ENCODE measurements at places on chromosomes 5 and 9.

DNA sequence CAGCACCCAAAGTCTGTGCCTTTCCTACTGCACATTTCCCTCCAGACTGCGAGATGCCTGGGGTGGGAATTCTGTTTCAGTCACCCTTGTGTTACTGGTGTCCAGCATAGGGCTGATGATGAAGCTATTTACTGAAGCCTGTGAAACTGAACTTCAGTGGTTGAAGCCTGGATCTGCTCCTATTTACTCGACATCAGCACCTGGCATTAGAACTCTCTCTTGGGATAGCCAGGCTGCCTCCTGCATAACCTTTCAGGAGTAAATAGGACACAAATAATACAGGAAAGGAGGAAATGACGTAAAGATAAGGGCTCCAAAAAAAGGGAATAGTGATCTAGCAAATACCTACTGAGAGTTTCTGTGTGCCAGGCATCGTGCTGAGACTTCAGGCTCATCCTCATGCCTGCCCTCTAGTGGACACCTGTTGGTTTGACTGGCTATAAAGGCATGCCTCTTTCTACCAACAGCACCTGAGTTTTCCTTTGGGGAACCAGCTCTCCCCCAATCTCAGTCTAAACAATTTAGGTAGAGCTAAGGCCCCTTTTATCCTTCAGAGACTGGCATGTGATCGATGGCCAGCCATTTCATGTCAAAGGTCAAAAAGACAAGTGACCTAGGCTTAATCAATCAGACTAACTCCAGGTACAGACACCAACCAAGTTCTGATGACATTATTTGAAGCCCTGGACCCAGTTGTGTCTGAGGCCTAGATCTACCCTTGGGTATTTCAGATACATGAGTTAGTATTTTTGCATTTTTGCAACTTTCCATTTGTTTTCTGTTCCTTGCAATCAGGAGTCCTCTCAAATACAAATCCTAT lies 192.1 kb upstream of the TRIM32 start:
- DNase-seq: peak; percentile 5

DNA sequence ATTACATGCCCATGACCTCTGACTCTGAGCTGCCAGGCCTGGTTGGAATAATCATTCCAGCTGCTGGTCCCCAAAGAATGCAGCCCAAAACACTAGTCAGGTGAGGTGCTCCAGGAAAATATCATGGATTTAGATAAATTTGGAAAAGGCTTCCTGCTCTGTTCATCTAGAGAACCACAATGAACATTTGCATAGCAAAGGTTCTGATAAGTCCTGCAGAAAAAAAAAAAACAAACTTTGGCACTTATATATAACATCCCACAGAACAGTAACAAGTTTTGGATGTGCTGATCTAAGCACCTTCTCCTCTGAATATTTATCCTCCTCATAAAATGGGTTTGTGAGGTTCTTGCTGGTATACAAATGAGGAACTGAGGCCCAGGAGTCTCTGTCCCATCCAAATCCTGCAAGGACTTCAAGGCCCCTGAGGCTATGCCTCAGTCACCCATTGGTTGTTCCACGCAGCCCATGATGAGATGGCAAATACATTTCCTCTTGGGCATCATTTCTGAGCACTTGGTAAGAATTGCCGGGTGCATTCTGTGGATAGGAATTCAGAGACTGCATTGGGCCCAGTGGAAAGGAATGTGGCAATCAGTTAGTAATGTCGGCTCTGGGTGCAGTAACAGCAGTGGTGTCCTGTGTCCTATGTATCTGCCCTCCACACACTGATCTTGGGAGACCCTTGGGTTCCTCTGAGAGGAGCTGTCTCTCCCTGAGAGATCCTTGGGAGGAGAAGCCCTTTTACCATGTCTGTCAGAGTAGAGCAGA lies 73.4 kb upstream of the ASS1 start:
- DNase-seq: no peak

GRCh38 chr9:135565141-135565628 lies 3.6 kb downstream of the PAEP start:
- DNase-seq: no peak

- DNase-seq: no peak
Observed at GRCh38 chr5:82622205-82622604, 344.1 kb upstream of the RPS23 start.

- DNase-seq: no peak
Observed at GRCh38 chr5:53133020-53133419, 23.5 kb upstream of the MOCS2 start.

DNA sequence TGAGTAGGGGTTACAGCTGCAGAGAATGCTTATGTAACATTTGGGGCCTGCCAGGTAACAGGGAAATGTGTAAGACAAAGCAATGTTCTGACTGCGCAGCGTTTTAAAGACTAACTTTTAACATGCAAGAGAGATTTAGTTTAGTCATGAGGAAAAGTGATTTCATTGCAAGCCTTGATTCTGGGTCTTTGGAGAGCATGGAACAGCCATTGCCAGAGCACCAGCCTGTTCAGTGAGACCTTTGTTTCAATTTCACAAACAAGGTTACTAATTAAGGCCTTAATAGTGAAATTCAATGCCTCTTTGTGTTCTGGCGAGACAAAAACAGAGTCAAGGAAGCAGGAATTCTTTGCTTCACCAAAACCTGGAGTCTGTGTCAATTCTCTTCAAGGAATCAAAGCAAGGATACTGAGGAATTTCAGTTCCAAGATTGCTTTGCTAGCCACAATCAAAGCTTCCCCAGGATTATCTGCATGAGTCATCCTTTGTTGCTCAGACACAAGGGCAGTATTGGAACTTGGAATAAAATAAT lies 14.4 kb downstream of the CKMT2 start:
- DNase-seq: no peak

DNA sequence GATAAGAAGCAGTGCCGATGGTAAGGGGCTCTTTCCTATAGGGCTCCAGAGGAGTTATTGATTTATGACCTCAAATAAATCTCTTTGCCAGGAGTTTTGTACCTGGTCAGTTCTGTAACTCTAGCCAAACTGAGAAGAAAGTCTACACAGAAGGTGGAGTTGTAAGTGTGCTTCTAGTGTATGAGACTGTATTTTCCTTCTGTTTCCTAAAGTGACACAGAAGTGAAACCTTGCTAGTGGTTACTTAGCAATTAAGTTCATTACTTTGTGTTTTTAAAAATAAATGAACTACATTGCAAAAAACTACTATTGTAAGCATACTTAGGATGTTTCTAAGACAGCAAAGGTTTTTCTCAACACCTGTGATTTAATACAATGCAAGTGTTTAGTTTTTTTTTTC lies 48.7 kb upstream of the ACTBL2 start:
- DNase-seq: no peak

GRCh38 chr5:16784843-16785791 lies 151.0 kb downstream of the MYO10 start:
- no peak for DNase-seq

GRCh38 chr5:15827741-15828140 lies 327.8 kb downstream of the FBXL7 start:
- DNase-seq: no peak

- no peak for DNase-seq
Observed at GRCh38 chr5:135729321-135729786, 105.1 kb upstream of the SLC25A48 start.

- no peak for DNase-seq
Observed at GRCh38 chr9:99637641-99638040, 184.0 kb upstream of the NR4A3 start.

DNA sequence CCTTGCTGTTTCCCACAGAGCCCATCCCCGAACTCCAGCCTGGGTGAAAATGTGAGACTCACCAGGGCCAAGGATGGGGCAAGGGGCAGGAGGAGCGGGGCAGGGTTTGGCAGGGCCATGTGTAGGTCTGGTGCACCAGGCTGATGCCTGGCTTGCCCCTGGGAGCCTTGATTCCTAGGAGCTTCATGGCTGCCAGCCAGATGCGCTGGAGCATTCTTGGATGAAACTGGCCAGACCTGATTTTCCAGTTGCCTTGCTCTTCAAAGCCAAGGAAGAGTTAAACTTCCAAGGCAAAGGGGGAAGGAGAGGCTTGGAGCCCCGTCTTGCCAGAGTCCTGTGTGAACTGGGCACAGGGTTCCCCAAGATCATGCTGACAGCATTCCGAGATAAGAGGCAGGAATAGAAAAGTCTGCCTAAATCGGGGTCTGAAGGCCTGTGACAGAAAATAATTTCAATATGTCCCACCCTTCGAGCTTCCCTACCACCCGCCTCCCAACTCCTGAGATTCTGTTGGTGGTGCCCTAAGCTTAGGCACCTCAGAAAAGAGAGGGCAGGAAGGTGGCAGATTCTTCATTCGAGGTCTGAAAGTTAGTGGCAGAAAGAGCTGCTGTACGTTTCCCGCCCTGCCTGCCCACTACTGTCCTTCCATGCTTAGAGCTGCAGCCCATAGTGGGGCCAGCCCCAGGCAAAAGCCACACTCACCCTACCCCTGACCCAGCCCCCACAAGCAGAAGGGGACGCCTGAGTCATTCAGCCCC lies 20.4 kb downstream of the FAT2 start:
- DNase-seq: no peak

DNA sequence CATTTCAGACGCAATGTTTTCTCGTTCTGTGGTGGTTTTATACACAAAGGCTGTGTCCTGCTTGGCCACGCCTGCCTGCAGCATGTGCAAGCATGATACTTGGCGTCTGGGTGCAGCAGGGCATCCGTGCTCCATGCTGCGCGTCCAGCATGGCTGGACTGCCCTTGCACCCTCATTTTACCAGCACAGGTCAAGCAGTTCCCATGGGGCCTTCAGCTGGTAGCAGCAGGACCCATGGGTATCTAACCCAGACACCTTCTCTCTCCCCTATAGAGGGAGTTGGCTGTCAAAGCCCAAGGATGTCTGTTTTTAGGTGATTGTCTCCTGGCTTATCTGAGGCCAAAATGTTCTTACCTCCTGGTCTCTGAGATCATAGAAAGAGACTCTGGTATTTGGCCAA lies 158.3 kb upstream of the PITX1 start:
- no peak for DNase-seq

DNA sequence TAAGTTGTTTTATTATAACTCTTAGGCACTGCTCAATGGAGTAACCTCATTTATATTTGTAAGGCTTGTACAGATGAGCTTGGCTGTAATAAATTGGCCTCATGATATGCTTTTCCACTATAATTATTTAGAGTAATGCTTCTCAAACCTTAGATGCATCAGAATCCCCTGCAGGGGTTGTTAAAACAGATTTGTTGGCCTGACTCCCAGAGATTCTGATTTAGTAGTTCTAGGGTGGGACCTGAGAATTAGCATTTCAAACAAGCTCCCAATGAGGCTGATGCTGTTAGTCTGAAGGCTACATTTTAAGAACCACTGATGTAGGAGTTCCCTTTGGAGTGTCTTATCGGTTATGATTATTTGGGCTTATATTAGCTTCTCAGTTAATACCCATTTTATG lies 38.2 kb upstream of the ARSB start:
- no peak for DNase-seq

- no peak for DNase-seq
Observed at GRCh38 chr9:95580812-95581761, 64.3 kb upstream of the PTCH1 start.

Data from CD4-positive, alpha-beta T cell treated with Interleukin-15 for 4 hours (primary cell).